ENCODE measurements at places on chromosomes 6 and 20.

- DNase-seq: no peak
These were observed 716.0 kb downstream of the KIF16B start for GRCh38 chr20:15857173-15857784.

- DNase-seq: no peak
These were observed 2.4 kb downstream of the MYBL2 start for GRCh38 chr20:43669332-43669731.

- no peak for DNase-seq
These were observed 71.9 kb downstream of the OPN5 start for GRCh38 chr6:47853766-47854165.

DNA sequence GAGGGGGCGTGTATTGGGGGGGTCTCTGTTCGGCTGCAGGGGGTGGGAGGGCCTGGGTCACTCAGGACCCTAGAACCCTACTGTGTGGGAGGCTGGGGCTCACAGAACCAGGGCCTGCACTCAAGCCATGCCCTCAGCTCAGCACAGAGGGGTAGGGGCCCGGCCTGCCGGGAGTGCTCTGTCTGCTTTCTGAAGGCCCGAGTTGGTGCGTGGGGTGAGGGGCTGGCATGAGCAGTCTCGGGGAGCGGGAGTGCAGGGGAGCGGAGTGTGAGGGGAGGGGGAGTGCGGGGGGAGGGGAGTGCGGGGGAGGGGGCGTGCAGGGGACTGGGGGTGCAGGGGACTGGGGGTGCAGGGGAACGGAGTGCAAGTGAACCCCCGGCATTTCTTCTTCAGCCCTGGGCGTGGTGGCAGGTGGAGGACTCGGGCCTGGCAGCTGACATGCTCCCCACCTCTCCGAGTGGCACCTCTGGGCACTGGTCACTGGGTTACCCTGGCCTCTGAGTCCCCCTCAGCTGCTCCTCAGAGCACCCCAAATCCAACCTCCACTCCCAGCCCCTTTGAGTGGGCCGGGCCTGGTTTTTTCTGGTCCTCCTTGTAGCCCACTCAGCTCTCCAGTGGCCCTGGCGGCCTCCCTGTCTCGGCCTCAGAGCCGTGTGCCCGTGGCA lies 1.0 kb downstream of the COL20A1 start:
- no peak for DNase-seq

DNA sequence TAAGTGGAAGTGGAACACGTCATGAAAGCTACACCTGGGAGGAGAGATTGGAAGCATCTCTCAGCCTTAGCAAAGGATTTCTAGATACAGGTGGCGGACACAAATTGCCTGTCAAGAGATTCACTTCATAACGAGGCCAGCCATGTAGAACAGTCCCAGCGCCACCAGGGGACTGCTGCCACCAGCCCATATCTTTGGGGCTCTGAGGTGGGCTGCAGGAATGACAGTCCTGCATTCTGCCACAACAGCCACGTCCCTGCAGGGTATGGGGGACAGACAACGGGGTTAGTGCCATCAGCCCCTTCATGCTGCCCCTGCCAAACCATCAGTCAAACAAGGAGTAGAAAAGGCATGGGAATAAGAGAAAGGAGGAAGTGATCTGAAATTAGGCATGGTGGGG lies 81.2 kb upstream of the SASH1 start:
- DNase-seq: no peak

GRCh38 chr6:63805808-63806572 lies 170.4 kb downstream of the PHF3 start:
- no peak for DNase-seq

- DNase-seq: no peak
These were observed 33.6 kb downstream of the TFAP2A start for GRCh38 chr6:10381133-10381829.

GRCh38 chr6:705047-705446 lies 12.1 kb upstream of the EXOC2 start:
- DNase-seq: no peak

DNA sequence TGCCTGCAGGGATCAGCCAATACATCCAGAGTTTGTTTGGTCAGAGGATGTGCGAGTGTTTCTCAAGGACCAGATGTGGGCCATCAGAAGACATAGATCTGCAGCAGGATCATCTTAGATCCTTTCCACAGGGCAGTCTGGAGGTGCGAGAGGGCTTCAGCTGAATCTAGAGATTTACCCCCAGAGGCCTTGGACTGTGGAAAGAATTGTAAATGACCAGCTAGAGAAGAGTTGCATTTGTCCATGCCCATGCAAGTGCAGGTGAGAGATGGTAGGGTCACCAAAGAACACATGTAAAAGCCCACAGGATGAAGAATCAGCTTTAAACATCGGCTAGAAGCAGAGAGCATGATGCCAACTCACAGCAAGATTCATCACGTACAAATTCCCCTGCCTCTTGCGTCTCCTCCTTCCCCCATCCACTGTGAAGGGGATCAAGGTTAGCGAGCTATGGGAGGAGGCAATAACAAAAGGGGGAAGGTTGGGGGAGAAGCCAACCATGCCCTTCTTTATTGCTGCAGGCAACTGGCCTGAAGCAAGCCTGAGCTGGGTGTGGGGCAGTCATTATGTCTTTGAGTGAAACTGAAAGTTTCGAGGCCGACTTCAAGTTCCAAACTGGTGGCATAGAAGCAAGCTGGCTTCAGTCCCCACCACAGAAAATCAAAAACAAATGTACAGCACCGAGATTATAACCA lies 83.5 kb downstream of the SCML4 start:
- DNase-seq: peak; percentile 42

DNA sequence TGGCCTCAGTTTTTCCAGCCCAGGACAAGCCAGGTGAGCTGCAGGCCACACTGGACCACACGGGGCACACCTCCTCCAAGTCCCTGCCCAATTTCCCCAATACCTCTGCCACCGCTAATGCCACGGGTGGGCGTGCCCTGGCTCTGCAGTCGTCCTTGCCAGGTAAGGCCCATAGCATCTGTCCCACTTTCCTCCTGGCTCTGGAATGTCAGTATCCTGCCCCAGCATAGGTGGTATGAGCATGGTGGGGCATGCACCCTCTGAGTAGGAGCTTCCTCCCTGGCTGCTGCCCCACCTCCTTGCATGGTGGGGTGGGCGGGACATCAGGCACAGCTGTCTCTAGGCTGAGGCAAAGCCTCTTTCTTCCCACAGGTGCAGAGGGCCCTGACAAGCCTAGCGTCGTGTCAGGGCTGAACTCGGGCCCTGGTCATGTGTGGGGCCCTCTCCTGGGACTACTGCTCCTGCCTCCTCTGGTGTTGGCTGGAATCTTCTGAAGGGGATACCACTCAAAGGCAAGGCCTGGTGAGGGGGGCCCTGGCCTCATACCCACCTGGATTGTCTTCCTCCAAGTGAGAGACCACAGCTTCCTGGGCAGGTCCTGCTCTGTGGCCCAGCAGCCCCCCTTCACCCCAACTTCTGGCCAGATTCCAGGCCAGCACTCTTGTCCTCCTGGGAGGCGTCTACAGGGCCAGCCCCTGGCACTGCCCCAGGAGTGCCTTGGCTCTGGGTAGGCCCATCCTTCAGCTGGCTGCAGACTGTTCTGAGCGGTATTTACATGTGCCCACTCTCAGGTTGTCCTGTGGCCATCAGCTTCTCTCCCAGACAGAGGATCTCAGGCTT lies 9.1 kb downstream of the PI16 start:
- peak; percentile 44 for DNase-seq
